D341Med (cell line): ENCODE measurements at places on chromosomes 4 and X.

- no peak for DNase-seq
Measured at GRCh38 chr4:159305129-159305528, 202.2 kb downstream of the RAPGEF2 start.

DNA sequence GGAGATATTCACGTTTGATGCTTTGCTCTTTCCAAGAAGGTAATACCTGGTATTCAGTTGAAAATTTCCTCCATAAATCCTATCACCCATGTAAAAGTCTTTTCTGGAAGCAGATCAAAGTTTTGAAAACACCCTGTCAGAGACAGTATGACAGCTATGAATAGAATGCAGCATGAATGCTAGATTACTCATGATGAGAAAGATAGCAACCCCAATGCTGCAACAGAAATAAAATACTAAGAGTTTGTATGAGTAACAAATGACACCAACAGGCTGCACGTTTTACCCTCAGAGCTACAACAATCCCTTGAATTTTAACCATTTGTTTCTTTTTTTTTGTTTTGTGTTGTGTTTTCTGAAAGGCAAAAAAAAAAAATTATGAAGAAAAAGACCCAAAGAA is 108.6 kb downstream of the ARHGAP6 start:
- no peak for DNase-seq

DNA sequence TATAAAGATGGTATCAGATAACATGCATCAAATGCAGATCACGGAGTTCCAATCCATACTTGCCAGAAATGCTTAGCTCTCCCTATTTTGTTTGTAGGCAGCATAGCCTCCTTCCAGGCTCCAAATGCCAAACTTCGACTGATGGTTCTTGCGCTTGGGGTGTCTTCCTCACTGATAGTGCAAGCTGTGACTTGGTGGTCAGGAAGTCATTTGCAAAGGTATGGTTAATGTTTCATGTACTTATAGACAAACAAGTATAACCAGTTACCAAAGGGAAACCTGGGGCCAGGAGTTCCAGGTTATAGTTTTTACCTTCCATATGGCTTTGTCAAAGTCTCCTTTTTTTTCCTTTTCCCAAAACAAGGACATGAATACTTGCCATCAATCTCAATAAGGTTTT is 5.3 kb downstream of the CWH43 start:
- DNase-seq, result no peak

- peak; percentile 34 for DNase-seq
Measured at GRCh38 chr4:102420563-102421398, 75.5 kb upstream of the SLC39A8 start.

- DNase-seq, result no peak
Measured at GRCh38 chr4:43990551-43990950, 458.1 kb downstream of the KCTD8 start.

- DNase-seq, result no peak
Measured at GRCh38 chrX:20101934-20102581, 14.6 kb downstream of the MAP7D2 start.

DNA sequence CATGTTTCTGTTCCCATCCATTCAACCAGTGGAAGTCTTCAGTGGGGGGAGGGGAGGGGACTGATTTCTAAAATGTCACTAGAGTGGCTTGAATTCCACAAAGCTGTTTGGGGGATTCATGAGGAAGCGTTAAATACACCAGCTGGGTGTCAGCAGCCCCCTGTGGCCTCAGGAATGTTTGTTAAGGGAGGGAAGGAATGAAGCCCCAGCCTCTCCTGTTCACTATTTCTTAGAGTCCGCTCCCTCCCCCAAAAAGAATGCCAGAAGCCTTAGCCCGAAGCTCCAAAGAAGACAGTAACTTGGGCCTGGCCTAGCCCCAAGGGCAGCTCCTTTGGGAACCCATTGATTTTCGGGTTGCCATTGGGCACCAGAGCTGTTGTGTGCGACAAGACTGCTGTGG is 3.3 kb downstream of the SHROOM2 start:
- no peak for DNase-seq

GRCh38 chr4:78566834-78567499 is 15.4 kb downstream of the ANXA3 start:
- DNase-seq, result no peak

DNA sequence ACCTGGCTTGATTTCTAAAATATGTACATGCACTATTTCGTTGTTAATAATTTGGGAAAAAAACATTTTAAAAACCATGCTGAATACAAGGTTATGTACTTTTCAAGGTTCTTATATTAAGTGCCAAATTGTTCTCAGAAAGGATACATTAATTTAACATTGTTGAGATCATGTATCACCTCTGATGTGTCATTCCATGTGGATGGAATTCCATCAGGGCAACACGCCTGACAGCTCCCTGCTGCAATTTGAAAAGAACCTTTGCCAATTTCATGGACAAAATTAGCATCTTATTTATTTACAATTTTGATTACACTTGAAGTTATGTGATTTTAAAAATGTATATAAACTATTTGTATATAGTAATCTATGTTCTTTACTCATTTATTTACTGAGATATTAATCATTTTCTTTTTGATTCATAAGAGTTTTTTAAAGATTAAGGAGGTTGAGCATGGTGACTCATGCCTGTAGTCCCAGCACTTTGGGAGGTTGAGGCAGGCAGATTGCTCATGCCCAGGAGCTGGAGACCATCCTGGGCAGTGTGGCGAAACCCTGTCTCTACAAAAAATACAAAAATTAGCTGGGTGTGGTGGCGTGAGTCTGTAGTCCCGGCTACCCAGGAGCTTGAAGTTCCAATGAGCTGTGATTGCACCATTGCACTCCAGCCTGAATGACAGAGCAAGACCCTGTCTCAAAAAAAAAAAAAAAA is 142.8 kb downstream of the ENPP6 start:
- no peak for DNase-seq

- no peak for DNase-seq
Measured at GRCh38 chrX:5650904-5651303, 577.8 kb downstream of the NLGN4X start.
